NCI-H2171 (cell line): ENCODE measurements at places on chromosomes 13 and 19.

- no peak for DNase-seq
Observed at GRCh38 chr13:98693756-98694155, 58.7 kb downstream of the SLC15A1 start.

DNA sequence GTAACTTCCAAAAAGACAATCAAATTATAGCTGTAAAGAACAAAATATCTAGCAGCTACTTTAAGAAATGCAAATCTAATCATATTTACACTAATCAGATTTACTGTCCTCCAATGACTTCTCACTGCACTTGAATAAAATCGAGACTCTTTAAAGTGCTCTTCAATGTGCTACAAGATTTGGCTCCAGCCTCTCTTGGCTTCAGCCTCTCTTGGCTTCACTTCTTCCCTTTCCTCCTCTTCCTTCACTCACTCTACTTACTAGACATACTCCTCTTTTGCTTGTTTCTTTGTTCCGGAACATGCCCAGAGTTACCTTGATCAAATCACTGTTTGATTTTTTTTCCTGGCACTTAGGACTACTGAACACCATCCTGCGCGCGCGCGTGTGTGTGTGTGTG is 495.4 kb downstream of the LMO7 start:
- no peak for DNase-seq

- no peak for DNase-seq
Observed at GRCh38 chr13:32136716-32137115, 105.1 kb downstream of the FRY start.

- peak; percentile 26 for DNase-seq
Observed at GRCh38 chr13:101757446-101758039, 305.1 kb downstream of the ITGBL1 start.
